ENCODE measurements at places on chromosomes 16 and 17.

- no peak for DNase-seq
Observed at GRCh38 chr16:83085660-83086059, 458.9 kb downstream of the CDH13 start.

DNA sequence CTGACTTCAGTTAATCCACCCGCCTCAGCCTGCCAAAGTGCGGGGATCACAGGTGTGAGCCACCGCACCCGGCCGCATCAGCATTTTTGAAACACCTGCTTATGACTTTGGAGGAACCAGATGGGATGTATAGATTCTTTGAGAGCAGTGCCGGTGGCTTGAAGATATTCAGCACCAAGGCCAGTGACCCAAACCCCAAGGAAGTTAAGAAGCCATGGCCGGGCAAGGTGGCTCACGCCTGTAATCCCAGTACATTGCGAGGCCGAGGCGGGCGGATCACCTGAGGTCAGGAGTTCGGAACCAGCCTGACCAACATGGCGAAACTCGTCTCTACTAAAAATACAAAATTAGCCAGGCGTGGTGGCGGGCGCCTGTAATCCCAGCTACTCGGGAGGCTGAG lies 43.9 kb downstream of the TRARG1 start:
- DNase-seq: no peak

- no peak for DNase-seq
Observed at GRCh38 chr17:2042390-2042847, 597 bp downstream of the OVCA2 start.

GRCh38 chr16:85673529-85674417 lies 15.0 kb downstream of the GINS2 start:
- DNase-seq: no peak

- no peak for DNase-seq
Observed at GRCh38 chr17:41037853-41038350, 3.2 kb upstream of the KRTAP1-3 start.

- no peak for DNase-seq
Observed at GRCh38 chr16:27066668-27067537, at the start of gene C16orf82. Gene C16orf82 (plus strand): TSS chr16:27066927.

- DNase-seq: no peak
Observed at GRCh38 chr16:4064950-4065352, 51.3 kb downstream of the ADCY9 start.

DNA sequence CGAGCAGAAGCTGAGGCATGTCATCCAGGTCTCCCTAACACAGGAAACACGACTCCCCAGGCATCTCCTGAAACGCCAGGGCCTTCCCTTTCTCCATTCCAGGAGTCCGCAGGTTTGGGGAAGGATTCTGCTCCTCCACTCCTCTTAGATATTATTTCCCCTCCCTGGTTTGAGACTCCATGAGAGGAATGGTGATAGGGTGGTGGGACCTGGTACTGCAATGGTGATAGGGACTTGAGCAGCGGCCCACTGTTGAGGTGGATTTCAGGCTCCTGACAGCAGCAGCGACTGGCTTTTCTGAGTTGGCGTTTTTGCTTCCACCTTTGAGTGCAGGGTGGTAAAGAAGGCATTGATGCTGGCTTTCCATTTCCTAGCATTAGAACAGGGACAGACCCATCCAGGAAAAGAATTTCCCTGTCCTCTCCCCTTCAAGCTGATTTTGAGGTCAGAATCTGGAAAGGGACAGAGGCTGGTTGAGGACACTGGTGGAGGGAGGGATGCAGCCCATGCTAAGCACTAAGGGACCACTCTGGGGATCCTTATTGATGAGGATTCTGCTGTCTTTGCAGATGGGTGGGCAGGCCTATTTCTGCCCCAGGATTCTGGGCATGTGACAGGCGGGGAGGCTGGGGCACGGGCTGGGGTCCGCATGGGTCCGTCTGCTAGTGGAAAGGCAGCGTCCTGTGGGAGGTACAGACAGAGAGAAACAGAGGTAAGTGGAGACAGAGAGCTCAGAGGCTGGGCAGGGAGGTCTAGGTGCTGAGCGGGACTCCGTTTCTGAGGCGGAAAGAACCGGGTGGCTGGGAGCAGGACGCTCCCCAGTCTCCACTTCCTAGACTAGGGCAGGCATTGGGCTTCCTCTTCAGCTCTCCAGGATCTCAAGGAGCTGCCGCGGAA lies 1.3 kb upstream of the TBX4 start:
- no peak for DNase-seq

GRCh38 chr17:61218438-61218837 lies 181.2 kb upstream of the TBX2 start:
- no peak for DNase-seq

- DNase-seq: no peak
Observed at GRCh38 chr17:76685366-76685765, 25.4 kb downstream of the MXRA7 start.

GRCh38 chr16:3485821-3486505 lies 9.3 kb downstream of the C16orf90 start:
- DNase-seq: no peak

GRCh38 chr16:53971616-53972015 lies 267.7 kb downstream of the FTO start:
- DNase-seq: no peak

DNA sequence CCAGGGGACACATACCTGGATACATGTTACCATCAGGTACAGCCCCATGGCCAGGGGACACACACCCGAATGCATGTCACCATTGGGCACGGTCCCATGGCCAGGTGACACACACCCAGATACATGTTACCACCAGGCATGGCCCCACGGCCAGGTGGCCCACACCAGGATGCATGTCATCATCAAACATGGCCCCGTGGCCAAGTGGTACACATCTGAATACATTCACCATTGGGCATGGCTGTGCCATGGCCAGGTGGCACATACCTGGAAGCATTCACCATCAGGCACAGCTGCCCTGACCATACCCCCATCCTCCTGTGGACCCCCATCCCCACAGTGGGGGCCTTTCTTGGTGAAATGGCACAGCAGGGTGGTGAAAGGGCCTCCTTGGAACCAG lies 97.6 kb downstream of the RBFOX3 start:
- DNase-seq: no peak

DNA sequence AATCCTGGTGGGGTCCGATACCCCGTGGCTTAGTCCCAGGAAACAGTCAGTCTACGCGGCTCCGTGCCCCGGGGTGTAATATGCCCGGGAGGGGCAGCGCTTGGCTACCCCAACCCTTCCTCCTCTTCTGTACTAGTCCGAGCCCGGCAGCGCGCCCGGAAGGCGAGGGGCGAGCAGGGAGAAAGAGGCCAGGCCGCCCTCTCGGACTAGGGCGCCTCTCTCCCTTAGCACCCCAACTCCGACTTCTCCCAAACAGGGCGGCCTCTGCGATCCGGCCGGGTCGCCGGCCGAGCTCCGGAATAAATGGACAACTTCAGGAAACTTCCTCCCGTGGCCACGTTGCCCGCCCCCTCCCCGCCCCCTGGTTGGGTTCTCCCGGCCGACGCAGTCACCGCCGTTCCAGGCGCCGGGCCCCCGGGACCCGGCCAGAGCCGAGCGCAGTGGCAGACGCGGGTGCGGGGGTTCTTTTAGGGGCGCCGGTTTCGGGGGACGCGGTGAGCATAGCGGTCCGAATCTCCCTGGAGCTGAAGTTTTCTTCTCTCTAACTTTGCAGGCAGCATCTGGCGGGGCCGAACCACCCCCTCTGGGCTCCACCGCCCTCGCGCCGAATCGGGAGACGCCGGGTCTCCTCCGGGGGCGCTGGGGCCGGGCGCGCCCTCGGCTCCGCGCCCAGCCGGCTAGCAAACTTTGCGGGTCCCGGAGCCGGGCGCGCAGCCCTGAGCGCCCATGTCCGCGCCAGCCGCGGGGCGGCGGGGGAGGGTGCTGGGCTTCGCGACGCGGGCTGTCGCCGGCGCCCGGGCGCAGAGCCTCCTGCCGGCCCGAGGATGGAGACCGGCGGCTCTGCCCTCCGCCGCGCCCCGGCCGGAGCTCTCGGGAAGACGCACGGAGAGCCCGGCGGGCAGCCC lies at the start of gene SDK2:
TSS of gene SDK2 (minus strand) at position 301 of the 905 bp plus-strand sequence. CDS start 357 bp downstream, outside the sequence.
- no peak for DNase-seq

GRCh38 chr17:31074772-31075555 lies 19.8 kb upstream of the NF1 start:
- DNase-seq: no peak

GRCh38 chr16:65657071-65657494 lies 535.2 kb upstream of the CDH11 start:
- DNase-seq: no peak

GRCh38 chr17:15083225-15083624 lies 181.9 kb downstream of the PMP22 start:
- no peak for DNase-seq

DNA sequence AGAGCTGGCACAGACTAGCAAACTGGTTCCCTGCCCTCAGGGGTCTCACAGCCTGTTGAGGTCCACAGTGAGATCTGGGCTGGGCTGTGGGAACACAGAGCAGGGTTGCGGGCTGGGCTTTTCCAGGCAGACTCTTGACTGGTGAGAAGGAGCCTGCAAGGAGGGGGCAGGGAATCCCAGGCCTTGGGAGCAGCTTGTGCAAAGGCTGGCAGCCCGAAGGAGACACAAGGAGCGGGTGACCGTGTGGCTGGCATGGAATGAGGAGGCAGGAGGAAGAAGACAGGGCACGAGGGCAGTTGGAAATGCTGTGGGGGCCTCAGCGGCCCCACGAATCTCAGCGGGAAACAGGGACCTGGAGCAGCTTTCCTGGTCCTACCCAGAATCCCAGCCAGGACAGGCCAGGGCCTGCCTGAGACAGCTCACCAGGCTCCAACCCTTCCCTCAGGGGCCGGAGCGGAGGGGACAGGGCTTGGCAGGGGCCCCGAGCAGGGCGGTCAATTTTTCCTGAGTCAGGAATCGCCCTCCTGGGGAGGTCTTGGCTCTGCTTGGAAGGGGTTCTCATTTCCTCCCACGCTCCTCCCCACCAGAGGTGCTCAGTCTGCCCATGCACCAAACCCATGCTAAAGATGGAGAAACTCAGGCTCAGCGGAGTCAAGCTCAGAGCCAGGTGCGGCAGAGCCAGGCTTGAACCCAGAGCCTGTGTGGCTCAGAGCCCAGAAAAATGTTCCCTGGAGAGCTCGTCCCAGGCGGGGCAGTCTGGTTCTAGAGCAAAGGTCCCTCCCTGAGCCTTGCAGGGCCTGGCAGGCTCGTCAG lies 9.2 kb upstream of the SNN start:
- DNase-seq: no peak

GRCh38 chr16:4481526-4481925 lies 5.3 kb downstream of the HMOX2 start:
- no peak for DNase-seq

DNA sequence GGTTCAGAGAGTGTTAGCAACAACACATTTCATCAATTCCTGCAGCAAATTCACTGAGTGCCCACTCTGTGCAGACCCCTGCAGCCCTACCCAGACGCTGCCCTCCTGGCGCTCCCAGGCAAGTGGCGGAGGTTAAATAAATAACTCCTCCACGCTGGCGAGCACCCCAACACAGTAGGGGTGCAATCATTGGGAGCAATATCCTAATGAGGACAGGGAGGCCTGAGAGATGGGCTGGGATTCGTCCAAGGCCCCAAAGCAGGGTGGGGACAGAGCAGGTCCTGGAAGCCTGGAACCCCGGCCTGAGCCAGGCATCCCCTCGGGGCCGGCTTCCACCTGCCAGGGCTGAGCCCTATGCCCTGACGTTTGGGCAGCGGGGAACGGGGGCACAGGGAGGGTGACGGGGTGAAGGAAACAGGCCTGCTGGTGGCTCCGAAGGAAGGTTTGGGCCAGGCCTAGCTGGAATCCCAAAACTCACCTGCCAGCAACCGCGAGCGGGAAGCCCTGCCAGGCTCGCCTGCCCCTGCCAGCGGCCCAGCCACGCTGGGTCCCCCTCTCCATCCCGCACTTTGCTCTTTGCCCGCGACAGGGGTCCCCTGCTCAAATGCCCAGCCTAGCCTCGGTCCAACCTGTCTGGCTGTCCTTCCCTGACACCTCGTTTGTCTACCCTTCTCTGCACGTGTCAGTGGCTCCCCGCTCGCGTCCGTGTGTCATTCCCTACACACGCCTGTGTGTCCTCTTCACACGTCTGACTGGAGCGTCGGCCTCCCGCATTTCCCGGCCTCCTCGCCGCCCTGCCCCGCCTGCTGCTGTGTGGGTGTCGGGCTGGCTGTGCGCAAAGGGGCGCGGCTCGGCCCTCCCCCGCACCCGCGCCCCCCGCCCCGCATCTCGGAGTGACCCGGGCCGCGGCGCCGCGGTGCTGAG lies 721 bp upstream of the BEAN1 start:
- DNase-seq: no peak

DNA sequence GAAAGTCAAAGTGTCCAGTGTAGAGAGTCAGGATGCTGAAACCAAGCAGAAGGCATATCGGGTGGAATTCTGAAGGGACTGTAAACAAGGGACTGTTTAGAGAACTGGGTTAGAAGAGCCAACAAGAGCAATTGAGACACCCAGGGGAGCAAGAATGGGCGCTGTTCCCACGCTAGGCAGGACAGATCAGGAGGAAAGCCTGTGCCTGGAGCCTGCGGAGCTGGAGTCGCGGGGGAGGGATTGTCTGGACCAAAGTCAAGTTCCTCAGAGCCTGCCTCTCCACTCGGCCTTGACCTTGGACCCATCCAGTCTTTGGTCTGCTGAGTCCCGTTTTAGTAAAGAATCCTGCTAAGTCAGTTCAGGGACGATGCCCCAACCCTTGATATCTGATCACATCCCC lies 14.7 kb upstream of the KLHL36 start:
- no peak for DNase-seq

DNA sequence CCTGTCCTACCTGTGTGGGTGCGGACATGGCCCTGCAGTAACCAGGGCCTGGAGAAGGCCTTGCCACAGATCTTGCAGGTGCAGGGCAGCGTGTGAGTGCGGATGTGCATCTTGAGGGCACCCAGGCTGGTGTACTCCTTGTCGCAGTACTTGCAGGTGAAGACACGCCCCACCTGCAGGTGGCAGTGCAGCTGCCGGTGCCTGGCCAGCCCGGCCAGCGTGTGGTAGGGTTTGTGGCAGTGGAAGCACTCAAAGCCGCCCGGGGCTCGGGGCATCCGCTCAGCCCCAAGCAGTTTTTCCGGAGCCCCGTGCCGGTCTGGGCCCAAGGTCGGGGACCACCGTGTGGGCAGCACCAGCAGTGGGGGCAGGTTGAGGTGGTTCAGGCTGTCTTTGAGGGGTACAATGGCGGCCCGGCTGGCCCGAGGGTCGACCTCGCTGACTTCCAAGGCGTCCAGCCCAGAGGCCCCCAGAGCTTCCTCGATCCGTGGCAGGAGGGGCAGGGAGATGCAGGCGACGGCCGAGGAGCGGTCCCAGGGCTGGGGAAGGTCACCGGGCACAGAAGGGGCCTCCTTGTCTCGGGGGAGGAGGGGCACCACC lies 5.1 kb downstream of the SNAI3 start:
- DNase-seq: peak; percentile 55

GRCh38 chr17:46979147-46979863 lies at the start of gene RPRML:
Gene RPRML (minus strand): TSS chr17:46979253. CDS start chr17:46979007, 246 bp downstream.
- DNase-seq: peak; percentile 24
